ENCODE measurements at places on chromosomes 16 and 17.

GRCh38 chr17:50373705-50374104 is 676 bp downstream of the EME1 start:
- DNase-seq: no peak

GRCh38 chr17:42027590-42027889 is 7.7 kb downstream of the NKIRAS2 start:
- DNase-seq: no peak

DNA sequence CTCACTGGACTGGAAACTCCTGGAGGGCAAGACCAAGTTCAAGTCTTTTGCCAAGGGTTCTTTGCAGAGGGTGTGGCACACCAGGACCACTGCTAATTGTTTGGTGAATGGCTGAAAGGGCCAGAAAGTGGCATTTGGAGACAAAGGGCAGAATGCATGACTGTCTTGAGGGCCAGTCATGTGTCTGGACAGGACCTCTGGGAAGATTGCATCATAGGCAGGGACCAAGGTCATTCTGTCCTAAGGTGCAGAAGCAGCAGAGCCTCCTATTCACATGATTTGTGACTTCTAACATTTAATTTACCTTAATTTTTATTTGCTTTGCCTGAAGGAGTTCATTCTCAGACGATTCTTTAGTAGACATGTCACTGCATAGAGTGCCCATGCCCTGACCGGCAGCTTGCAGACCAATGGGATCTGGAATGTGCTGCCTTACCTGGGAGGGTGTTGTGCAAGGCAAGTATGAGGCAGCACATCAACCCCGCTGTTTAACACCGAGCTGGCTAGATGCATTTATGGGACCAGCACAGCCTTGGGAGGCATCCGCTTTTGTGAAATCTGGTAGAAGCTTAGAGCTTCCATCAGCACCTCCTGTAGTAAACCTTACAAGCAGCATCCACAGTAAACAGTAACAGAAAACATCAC is 62.3 kb upstream of the MAF start:
- no peak for DNase-seq

- DNase-seq: no peak
Measured at GRCh38 chr17:74045608-74046280, 157.7 kb upstream of the RPL38 start.

DNA sequence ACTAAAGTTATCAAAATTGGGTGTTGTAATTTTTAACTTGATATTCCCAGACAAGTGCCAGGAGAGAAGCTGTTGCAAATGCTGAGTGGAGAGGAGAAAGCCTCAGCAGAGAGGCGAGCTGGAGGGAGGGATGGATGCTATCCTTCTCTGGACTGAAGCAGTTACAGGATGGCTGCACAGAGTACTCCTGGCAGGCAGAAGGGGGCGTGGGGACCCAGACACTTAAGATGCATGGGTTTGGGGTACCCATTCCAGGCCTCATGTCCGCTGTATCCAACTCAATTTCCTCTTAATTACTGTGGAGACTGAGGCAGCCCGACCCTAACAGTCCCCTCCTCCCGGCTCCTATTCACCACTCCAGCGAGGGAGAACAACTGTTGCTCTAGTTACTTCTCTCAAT is 25.4 kb upstream of the ALDH3A1 start:
- no peak for DNase-seq

GRCh38 chr17:1598399-1599095 is 30.1 kb downstream of the SLC43A2 start:
- DNase-seq: no peak

- no peak for DNase-seq
Measured at GRCh38 chr16:58399718-58400633, 7.7 kb downstream of the GINS3 start.
